ENCODE measurements at places on chromosomes 5 and 9.

DNA sequence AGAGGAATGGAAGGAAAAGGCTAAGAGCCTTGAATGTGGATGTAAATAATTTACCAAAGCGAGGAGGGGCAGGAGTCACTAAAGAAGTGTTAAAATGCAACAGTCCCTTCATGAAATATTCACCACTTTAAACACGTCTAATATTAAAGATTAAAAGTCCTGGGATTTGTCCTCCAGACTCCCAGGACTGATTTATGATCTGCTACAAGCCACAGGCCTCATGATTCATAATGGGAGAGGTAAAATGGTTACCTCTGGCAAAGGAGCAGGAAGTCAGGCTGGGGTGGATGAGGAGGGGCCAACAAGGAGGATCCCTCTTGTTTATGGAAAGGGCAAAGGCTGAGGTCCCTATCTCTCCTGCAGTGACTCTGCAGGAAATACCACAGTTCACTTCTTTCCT lies 292.4 kb downstream of the TRIM32 start:
- DNase-seq: no peak

DNA sequence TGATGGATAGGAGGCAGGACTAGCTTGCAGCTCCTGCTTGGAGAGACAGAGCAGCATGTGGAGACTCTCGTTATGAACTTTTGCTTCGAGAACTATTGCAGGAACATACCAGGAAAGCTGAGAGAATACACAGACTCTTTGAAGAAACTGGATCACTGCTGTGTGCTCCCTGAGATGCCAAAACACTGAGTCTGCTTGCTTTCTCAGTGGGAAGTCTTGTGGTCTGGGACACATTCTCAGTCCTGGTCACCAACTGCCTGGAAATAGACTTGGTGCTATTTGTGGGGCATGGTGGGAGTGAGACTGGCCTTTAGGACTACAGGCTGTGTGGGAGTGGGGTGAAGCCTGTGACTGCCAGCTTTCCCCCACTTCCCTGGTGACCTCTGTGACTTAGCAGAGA lies 252.6 kb downstream of the MED10 start:
- DNase-seq: no peak

GRCh38 chr9:98572054-98572627 lies 136.6 kb downstream of the GABBR2 start:
- no peak for DNase-seq

DNA sequence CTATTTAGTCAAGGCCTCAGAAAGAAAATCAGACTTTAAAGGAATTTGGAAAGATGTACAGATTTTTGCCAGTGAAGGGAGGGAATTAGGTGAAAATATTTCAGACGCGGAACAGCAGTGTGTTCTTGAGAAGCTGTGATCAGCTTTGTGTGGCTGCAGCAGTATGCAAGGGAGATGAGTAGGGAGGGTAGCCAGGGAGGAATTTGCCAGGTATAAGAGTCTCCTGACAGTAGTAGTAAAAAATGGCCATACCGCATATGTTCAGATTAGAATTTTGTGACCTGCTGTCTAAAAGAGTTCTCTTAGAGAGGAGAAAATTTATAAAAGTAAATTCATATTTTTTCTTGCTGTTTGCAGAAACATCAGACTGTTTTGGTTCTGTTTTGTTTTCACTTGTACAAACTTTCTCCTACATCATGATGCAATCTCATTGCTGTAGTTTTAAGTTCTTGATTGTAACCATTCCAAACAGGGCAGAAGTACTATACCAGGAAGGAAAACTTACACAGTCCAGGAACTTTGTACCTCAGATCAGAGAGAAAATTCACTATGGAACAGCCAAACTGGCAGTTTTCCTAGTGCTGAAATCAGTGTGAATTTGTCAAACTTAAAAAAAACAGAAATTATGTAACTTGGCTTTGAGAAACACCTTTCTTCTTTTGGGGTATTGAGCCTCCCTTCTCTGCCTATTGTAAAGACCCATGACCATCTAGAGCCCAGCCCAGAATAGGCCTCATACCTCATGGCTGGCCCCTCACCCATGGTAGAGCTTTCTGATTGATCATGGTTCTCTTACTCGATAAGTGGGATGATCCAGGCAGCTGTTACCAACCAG lies 78.4 kb upstream of the NR3C1 start:
- DNase-seq: no peak

DNA sequence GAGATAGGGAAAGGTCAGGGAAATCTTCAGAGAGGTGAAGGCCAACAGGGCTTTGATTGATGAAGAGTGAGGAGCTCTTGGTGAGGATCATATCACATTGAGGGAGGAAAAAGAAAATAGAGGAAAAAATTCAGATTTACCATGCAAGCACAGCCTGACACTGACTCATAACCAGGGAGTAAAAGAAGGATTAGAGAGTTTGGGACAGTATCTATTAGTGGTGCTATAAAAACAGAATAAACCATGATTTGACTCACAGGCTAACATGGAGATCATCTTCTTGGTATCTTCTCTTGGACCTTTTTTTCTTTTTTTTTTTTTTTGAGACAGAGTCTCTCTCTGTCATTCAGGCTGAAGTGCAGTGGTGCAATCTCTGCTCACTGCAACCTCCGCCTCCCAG lies 44.4 kb downstream of the MUSK start:
- DNase-seq: peak; percentile 55

DNA sequence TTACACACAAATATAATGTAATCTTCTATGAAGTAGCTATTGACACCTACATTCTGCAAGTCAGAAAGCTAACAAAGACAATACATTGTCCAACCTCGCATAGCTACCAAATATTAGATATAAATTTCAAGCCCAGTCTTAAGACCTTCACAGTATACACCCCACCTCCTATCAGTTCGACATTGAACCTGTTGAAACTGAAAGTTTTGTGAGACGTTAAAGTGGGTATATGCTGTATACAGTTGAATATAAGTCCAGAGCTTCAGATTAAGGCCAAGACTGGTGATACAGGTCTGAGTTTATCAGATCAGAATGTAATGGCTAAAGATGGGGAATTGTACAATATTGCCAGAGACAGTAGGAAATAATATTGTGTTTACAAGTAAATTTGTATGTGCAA lies 489.3 kb upstream of the RORB start:
- DNase-seq: no peak

DNA sequence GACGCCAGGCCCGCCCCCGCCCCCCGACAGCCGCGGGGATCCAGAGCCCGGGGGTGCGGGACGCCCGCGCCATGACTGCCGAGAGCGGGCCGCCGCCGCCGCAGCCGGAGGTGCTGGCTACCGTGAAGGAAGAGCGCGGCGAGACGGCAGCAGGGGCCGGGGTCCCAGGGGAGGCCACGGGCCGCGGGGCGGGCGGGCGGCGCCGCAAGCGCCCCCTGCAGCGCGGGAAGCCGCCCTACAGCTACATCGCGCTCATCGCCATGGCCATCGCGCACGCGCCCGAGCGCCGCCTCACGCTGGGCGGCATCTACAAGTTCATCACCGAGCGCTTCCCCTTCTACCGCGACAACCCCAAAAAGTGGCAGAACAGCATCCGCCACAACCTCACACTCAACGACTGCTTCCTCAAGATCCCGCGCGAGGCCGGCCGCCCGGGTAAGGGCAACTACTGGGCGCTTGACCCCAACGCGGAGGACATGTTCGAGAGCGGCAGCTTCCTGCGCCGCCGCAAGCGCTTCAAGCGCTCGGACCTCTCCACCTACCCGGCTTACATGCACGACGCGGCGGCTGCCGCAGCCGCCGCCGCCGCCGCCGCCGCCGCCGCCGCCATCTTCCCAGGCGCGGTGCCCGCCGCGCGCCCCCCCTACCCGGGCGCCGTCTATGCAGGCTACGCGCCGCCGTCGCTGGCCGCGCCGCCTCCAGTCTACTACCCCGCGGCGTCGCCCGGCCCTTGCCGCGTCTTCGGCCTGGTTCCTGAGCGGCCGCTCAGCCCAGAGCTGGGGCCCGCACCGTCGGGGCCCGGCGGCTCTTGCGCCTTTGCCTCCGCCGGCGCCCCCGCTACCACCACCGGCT lies 1.0 kb downstream of the FOXE1 start:
- peak; percentile 54 for DNase-seq

- no peak for DNase-seq
These were observed 58.0 kb upstream of the PDE8B start for GRCh38 chr5:77152441-77152840.

Data from HFFc6 (cell line).